GM10248 (cell line): ENCODE measurements at places on chromosomes 3 and 15.

GRCh38 chr15:66038387-66039116, 169.3 kb downstream of the RAB11A start:
- DNase-seq, result no peak

DNA sequence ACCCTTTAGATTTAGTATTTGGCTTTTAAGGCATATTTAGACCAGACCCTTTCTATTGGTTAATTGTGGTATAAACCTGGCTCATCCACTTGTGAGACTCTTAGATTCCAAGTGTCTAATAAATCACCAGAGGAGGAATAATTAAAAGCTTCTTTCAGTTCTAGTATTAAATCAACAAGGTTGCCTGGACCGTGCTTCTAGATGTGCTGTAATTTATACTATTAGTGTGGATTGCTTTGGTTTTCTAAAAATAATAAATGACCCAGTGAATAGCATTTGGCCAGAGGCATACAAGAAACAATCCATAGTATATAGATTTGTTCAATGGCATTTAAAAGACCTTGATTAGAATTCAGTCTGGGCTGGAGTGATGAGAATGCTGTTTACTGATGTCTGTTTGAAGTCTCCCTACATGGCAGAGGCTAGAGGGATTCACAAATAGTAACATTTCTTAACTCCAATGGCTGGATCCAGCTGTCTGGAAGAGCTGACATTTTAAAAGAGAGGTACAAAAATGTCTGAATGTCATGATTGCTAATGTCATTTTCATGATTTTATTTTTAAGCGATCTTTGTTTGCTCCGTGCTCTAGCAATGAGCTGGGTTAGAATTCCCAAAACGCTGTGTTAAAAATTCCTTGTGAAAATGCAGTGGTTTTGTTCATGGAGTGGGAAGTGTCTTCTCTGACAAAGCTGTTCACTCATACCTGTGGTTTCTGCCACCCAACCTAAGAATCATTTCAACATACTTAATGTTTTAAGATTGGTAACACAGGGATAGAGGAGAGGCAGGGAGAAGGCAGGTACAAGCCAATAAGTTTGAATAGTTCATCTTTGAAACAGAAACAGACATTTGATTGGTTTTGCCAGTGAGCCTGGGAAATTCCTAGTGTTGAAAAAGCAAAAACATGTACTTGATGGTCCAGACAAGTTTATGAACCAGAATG, 89.9 kb downstream of the RBMS3 start:
- DNase-seq, result no peak

DNA sequence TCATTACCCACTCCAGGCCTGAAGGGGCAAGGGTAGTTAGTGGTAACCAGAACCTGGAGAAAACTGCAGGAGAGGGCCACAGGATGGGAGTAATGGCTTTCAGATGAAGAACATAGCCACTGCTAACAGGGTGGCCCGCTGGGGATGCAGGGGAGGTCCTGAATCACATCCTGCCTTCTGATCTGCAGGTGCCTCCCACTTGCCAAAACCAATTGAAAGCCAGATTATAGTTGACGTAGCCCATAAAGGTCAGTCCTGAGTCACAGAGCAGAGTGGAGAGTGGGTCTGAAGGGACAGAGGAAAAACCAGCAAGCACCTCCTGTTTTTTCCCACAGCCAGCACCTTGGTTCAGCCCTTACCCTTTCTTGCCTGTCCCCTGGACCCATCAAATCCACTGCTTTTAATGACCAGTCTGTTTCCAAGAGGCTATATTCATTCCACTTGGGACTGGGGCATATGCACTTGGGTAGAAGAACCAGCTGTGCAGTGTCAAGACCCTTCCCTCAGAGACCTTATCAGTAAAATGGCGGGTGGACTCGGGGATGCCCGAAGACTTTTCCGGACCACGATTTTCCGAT, 646 bp upstream of the SLC35G2 start:
- DNase-seq, result peak; percentile 54

GRCh38 chr3:56826831-56827722, 25.3 kb upstream of the ARHGEF3 start:
- no peak for DNase-seq

GRCh38 chr15:38991126-38991525, 426.5 kb upstream of the RASGRP1 start:
- no peak for DNase-seq

DNA sequence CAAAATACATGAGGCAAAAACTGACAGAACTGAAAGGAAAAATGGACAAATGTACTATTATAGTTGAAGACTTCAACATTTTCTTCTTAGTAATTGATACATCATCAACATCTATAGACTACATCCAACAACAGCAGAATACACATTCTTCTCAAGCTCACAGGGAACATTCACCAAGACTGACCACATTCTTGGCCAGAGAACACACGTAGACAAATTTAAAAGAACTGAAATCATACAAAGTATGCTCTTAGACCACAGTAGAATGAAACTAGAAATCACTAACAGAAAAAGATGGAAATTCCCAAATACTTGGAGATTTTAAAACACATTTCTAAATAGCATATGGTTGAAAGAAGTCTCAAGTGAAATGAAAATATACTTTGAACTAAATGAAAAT, 55.1 kb upstream of the NSMCE3 start:
- no peak for DNase-seq

- no peak for DNase-seq
Observed at GRCh38 chr3:86867982-86868381, 123.0 kb downstream of the VGLL3 start.

DNA sequence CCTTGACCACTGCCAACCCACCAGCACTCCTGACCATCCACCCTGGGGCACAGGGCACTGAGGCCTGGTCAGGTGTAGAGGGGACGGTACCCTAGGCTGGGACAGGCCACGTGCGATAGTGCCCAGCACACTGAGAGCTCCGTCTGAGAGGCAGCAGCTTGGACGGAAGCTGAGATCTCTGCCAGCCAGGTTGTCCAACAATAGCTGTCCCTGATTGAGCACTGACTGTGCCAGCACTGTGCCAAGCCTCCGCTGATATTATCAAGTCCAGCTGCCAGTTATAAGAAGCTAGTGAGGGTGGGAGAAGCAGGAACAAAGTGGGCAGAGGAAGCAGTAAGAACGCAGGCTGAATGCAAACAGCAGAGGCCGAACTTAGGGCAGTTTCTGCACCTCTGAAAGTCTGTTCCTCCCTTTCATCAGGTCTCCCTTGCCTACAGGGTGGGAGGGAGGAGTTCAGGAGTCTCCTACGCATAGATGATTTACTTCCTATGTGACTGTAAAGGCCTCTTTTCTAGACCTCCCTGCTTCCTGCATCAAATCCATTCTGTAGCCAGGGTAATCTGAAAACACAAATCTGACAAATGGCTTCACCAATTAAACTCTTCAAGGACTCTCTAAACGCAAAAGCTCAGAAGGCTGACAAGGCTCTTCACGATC, 29.7 kb downstream of the MRPS11 start:
- no peak for DNase-seq
